ENCODE measurements at places on chromosomes 7 and 10.

- no peak overlapping the region for H3K27ac ChIP-seq
- no peak overlapping the region for H3K4me3 ChIP-seq
- H3K4me1 ChIP-seq, result no peaks in the 10 kb centered on the region
- H3K36me3 ChIP-seq, result no peaks in the 10 kb centered on the region
- DNase-seq, result no peak
Observed at GRCh38 chr7:31642681-31643115, 44.3 kb upstream of the PPP1R17 start.

DNA sequence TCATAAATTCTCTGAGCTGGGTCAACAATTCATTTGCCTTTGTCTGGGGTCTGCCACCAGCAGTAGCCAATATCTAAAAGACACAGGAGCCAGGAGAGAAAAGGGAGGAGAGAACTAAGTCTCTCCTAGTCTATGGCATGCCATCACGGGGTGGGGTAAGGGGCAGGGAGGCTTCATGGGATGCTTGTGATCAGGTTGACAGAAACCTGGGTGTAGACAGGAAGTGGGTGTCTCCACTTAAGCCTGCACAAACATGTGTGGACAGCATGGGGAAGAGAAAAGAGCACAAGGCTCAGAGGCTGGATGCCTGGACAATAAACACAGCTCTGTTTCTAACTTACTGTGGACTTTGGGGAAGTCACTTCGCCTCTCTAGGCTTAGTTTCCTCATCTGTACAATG is 11.5 kb upstream of the C10orf53 start:
- no peak overlapping the region for H3K27ac ChIP-seq
- H3K27me3 ChIP-seq, result no peaks in the 10 kb centered on the region
- DNase-seq, result no peak

DNA sequence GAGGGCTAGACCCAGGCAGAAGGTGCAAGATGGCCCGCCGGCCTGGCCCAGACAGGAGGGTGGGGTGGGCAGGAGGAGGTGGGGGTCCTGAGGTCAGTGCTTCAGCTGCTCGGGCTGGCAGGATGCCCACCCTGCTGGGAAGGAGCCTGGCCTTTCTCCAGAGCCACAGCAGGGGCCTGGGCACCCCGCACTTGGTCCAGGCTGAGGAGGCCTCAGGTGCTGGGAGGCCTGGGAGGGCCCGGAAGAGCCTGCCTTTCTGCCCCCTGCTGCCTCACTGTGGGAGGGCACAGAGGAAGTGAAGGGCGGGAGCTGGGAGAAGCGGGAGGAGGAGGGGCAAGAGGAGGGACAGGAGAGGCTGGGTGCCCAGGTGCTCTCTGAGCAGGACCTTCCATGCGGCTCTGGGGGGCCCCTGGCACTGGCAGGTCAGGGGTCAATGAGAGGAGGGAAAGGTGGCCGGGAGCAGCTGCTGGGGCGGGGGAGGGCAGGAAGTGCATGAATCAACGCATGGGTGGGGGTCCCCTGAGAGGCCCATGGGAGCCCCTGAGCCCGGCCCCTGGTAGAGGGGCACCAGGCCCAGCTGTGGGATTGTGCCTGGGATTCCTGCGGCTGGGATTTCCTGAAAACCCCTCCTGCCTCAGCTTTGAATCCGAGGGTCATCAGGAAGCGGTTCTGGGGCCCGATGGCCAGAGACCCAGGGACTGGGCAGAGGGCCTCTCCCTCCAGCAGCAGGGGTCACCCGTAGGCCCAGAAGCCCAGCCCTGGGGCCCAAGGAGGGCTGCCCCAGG is 49.9 kb downstream of the PWWP2B start:
- no peaks in the 10 kb centered on the region for H3K27me3 ChIP-seq
- no peaks in the 10 kb centered on the region for H3K36me3 ChIP-seq
- no peak overlapping the region for H3K4me3 ChIP-seq
- H3K27ac ChIP-seq, result peak overlapping the region; percentile 90
- DNase-seq, result peak; percentile 67
- peaks cover 25% of the 10 kb centered on the region for H3K4me1 ChIP-seq

GRCh38 chr10:30398193-30398592 is 35.8 kb upstream of the MAP3K8 start:
- DNase-seq, result no peak
- peaks cover 7% of the 10 kb centered on the region for H3K4me1 ChIP-seq
- H3K36me3 ChIP-seq, result no peaks in the 10 kb centered on the region
- H3K27ac ChIP-seq, result no peak overlapping the region
- H3K27me3 ChIP-seq, result no peaks in the 10 kb centered on the region

- H3K27me3 ChIP-seq, result no peaks in the 10 kb centered on the region
- H3K36me3 ChIP-seq, result no peaks in the 10 kb centered on the region
- DNase-seq, result no peak
- H3K4me3 ChIP-seq, result no peak overlapping the region
- no peak overlapping the region for H3K27ac ChIP-seq
Observed at GRCh38 chr7:76403780-76404494, 5.6 kb downstream of the SSC4D start.

DNA sequence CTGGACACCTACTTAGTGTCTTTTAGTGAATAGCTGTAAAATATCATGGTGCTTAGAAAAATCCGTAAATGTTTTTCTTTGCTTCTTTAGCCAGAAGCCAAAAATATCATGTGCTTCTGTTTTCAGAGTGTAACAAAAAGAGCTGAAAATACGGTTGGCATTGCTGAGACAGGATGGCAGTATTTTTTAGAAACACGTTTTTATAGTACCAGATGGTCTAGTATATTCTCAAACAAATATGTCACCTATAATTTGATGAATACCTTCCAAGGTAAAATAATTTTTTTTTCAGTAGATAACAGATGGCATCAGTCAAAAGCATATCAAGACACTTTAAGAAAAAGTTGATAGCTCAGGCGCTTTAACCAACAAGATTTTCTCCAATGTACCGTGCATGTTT is 326.6 kb downstream of the PHF14 start:
- H3K27me3 ChIP-seq, result no peaks in the 10 kb centered on the region
- H3K36me3 ChIP-seq, result no peaks in the 10 kb centered on the region
- no peak overlapping the region for H3K27ac ChIP-seq
- DNase-seq, result no peak

- H3K4me3 ChIP-seq, result no peak overlapping the region
- H3K4me1 ChIP-seq, result no peaks in the 10 kb centered on the region
- H3K36me3 ChIP-seq, result no peaks in the 10 kb centered on the region
- DNase-seq, result no peak
- H3K27me3 ChIP-seq, result no peaks in the 10 kb centered on the region
Observed at GRCh38 chr10:120614680-120615079, 157.7 kb downstream of the PLPP4 start.

- DNase-seq, result no peak
- H3K27ac ChIP-seq, result no peak overlapping the region
- no peaks in the 10 kb centered on the region for H3K4me1 ChIP-seq
- H3K4me3 ChIP-seq, result no peak overlapping the region
- no peaks in the 10 kb centered on the region for H3K27me3 ChIP-seq
Observed at GRCh38 chr10:36675458-36675880, 449.9 kb upstream of the ANKRD30A start.

- no peaks in the 10 kb centered on the region for H3K4me1 ChIP-seq
- no peaks in the 10 kb centered on the region for H3K36me3 ChIP-seq
- no peak overlapping the region for H3K27ac ChIP-seq
Observed at GRCh38 chr10:71755179-71755879, 18.0 kb downstream of the VSIR start.
